ENCODE measurements at places on chromosomes 1 and 21.

DNA sequence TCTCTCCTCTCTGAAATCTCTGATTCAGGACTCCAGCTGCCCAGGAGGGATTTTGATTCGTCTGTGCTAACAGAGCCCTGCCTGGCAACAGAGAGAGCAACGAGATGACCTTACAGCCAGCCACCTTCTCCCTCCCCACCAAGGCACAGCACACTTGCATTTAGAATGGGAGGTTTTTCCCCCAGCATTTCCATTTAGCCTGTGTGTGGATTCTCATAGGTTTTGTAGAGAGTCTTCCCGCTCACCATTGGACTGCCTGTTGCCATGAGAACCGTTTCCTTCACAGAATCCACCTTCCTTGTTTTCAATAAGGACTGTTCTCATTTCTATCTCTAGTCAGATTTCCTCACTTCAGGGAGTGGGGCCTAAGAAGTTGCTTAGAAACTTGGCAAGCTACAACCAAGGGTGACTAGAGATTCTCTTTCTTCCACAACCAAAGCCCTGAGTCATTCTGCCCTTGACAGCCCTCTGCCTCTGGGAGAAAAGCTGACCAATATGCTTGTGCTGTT is 5.8 kb upstream of the IKBKE start:
- no peak for DNase-seq

GRCh38 chr1:24393892-24394291 is 19.7 kb downstream of the STPG1 start:
- DNase-seq: no peak

GRCh38 chr1:154760469-154760933 is 109.6 kb downstream of the KCNN3 start:
- peak; percentile 8 for DNase-seq

GRCh38 chr1:243974451-243975292 is 76.4 kb upstream of the ZBTB18 start:
- DNase-seq: no peak

DNA sequence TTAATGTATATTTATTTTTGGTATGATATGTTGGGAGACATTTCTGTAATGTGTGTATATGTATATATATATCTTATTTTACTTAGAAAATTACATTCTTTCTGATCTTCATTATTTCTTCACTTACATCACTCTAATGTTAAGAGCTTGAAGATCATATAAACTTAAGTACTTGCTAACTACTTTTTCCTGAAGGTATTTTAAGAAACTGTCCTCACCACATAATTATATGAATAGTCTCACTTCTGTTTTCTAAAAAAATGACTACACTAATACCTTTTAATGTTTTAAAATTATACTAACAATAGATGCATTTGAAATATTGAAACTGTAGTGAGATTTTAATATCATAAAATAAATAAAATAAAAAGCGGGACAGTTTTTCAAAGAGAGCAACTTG is 377.1 kb downstream of the LRRIQ3 start:
- no peak for DNase-seq

DNA sequence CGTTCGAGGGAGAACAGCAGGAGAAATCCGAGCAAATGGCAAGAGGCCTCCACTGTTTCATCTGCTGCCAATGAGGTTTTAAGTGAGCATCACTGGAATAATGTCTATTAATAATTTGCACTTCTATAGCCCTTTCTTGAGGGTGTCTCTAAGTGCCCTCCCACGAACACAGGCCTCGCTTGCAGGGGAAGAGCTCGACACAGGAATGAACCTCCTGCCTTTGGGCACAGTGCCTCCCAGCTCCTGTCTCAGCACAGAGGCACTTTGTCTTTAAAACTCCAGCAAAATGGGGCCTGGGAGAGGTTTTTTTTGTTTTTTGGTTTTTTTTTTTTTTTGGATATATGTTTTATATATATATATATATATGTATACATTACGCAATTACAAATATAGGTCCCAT is 56.6 kb downstream of the OLIG1 start:
- DNase-seq: no peak

GRCh38 chr1:219419860-219420259 is 193.0 kb downstream of the ZC3H11B start:
- DNase-seq: no peak

DNA sequence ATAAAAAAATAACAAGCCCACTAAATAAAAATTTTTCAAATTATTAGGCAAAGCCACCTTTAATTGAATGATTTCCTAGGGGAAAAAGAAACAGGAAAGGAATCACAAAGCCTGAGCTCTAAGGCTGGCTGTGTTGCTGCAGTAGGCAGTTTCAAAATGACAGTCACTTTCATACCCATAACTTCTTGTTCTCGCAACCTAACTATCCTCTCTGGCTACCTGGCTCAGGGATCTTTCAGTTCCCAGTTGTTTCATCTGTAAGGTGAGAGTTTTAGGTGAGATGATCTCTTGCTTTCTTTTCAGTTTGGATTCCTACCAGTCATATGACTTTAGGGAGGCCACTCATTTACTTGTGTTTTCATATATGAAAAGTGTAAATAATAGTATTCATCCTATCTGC is 226.1 kb downstream of the ASTN1 start:
- no peak for DNase-seq

- DNase-seq: no peak
These were observed 231.2 kb downstream of the DSCAM start for GRCh38 chr21:40615505-40616376.

DNA sequence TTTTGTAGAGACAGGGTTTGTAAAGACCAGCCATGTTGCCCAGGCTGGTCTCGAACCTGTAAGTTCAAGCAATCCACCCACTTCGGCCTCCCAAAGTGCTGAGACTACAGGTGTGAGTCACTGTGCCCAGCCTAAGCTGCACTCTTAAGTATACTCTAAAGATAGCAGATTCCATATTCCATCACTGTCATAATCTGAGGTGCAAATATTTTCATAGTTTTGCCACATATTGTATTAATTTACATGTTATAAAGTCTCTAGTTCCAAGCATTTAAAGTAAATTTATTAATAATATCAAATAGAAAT is 121.3 kb downstream of the HFM1 start:
- no peak for DNase-seq

DNA sequence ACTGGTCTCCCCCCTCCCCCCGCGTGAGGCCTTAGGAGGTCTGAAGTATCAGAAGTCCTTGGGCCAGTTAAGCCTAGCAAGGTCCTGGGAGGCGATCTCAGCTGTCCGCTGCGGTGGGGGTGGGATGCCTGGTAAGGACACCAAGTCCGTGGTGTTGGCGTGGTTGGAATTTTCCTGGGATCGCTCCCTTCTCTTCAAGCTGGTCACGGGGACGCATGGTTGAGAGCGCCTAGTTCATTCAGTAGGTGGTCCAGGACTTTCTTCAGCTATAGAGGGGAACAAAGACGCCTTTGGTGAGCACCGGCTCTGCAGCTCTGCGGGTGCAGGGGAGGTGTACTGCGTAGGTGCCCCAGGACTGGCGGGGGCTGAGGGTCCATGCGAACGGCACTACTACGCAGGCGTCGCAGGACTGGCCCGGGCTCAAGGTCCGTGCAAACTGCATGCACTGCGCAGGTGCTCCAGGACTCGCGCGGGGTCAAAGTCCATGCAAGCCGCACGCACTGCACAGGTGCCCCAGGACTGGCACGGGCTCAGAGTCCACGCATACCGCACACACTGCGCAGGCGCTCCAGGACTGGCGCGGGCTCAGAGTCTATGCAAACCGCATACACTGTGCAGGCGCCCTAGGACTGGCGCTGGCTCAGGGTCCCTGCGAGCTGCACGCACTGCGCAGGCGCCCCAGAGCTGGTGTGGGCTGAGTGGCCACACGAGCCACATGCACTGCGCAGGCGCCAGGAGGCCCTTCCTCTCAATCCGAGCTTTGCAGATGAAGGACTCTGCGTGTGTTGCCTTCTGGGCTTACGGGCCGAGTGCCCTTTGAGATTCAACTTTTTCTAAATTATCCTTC is 36.6 kb upstream of the HMGN1 start:
- no peak for DNase-seq

- no peak for DNase-seq
These were observed 59.1 kb downstream of the GLUL start for GRCh38 chr1:182332261-182333060.

DNA sequence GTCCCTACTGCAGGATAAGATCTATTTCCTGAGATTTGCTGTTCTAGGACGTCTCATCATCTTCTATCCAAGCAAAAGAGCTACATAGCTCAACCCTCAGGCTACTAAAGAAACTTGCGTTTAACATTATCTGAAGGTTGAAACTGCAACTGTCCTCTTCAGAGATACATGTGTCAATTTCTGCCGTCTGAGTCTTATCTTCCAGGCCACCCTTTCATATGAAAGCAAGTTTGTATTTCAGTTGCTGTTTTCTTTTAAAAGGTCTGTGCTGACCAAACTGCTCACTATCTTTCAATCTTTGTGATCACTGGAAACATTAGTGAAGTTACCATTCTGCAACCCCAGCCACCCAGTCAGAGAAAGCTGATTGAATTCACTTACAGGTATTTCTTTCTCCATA is 108.6 kb upstream of the RAB3GAP2 start:
- no peak for DNase-seq

DNA sequence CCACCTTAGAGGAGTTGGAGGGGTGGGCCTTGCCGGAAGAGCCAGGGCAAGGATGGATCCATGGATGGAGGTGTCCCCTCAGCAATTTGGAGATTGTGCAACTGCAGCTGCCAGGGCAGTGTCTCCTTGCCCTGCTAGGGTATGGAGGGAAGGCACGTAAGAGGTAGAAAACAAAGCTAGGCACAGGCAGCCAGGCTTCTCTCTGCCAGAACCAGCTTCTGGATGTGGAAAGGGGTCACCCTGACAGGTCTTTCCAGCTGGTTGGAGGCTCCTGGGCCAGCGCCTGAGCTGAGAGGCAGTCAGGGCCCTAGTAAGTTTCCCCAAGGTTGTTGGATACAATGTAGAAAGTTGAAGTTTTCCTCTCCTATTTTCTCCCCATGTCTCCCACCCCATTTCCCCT is 15.2 kb upstream of the SLC25A34 start:
- DNase-seq: no peak

DNA sequence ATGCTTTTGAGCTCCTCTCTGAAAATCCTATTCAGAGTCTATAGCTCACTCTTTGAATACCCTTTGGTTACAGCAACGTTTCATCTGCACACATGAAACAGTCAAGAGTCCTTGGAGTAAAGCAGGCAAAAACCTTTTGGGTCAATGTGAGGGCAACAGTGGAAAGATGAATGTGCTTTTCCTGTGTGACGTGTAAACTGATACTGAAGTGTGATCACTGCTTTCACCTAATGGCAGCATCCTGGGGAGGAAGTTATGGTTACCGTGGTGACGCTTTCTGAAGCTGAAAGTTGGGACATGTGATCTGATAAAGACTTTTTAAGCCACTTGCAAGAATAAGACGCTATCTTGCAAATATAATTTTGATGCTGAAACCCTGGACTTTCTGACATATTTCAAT is 160.0 kb downstream of the SEC16B start:
- DNase-seq: no peak

GRCh38 chr1:220655961-220656740 is 34.0 kb upstream of the C1orf115 start:
- no peak for DNase-seq

DNA sequence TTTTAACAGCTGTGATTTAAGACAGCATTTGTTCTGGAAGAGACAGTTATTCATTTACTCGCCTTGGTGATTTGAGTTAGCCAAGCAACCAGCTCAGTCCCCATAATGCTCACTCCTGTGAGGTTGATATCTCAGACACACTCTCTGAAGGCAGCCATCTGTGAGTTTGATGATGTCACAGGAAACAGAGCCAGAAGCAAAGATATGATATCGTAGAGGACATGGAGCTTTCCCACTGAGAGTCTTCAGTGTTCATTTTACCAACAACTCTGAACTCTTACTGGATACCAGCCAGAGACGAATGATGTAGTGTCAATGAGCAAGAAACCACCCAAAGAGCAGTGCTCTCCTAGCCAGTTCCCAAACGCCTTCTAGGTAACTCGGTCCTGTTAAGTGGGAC is 219.4 kb downstream of the SLC35F3 start:
- DNase-seq: no peak

DNA sequence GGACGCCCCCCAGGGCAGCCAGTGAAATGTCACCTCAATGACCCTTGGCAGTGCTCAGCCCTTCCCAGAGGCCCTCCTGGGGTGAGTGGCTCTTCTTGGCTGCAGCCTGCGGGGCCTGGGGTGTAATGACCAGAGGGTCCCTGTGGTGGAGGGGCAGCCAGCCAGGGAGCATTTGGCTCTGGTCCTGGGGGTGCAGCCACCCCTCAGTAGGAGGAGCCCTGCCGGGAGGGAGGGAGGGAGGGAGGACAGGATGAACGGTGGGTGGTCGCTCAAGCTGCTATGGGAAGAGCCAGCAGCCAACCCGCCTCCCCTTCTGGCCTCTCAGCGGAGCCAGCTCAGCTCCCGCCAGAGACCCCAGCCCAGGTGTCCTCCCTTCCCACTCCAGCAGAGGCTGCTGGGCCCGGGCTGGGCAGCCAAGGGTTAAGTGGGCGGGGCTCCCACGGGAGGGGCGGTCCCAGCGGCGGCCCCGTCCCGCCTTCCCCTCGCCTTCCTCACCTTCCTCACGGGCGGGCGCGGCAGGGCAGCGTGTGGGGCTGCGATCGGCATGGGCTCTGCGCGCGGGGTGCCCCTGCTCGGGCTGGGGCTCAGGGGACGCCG is 9.0 kb upstream of the PLCH2 start:
- DNase-seq: no peak

DNA sequence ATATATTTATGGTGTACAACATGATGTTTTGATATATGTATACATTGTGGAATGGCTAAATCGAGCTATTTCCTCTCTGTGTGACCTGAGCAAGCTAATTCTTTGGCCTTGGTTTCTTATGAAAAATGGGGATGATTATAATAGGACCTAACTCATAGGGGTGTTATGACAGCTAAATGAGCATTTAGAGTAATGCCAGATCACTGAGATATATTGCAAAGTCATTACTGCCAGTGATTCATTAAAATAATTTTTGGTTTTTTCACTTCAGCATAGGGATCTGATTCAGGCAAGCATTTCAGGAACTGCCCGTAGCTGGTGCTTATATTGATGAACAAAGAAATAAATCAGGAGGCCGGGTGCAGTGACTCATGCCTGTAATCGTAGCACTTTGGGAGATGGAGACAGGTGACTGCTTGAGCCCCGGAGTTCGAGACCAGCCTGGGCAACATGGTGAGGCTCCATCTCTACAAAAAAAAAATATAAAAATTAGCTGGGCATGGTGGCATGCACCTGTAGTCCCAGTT is 30.7 kb downstream of the DAB1 start:
- DNase-seq: no peak

DNA sequence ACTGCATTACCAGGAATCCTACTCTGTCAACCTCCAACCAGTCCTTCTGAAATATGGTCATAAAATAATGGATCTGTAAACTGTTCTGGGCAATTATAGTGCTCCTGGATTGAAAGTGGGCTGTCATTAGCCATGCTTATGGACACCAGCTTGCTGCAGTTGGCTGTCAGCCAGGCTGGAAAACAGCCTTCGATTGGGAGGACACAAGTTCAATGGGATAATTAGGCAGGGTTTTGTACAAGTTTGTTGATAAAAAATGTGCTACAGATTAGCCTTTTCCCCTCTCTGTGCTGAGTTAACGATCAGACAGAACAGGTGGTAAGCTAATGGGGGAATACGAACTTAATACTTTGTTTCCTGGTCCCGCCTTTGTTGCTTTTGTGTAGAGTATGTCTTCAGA is 413.9 kb downstream of the DUSP10 start:
- DNase-seq: no peak

Data from KG1 (cell line).